Pulmonary artery endothelial cell (primary cell): ENCODE measurements at places on chromosomes 5 and 9. TPM values are rescaled to one million over a fixed set of nuclear protein-coding genes. Genes with fewer than 3 reads are reported as not detected.

DNA sequence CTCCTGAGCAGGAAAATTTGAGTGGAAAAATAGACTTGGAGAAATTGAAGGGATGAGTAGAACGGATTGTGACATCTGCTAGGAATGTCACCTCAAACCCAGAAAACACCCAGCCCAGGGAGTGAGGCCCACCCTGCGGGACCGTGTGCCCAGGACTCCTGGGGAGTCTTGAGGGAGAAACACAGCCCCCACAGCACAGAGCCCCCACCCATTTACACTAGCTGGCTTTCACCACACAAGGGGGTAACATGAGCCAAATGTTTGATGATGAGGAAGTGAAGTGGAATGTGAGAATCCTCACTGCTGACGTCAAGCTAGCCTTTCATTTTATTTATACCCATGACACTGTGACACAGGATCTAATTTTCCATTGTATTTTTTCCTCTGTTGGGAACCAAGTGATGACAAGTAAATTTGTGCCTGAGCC is 42.8 kb upstream of the PDE8B start:
- no peak for DNase-seq

The TMEM252 gene
- total RNA-seq: not detected in 2 replicates

DNA sequence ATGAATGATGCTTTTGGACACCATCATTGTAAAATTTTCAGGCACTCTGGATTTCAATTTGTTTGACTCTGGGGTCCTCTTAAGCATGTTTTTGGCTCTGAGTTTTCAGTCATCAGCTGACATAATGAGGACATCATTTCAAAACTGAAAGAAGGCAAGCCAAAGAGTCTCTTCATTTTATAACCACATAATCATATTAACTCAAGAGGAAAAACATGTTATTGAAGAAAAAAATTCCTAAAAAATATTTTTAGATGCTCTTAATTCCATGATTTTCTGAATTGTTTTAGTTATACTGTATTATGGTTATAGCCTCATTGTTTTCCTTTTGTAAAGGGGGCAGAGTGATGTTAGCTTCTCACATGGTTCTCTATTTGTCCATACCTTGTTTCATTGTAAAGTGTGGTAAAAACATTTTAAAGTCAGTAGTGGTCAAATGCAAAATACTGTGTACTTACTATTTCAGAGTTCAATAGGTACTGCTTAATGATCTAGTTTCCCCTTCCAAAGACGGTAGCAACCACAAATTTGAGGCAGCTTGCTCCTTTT is 472.1 kb downstream of the DMRT2 start:
- no peak for DNase-seq

GRCh38 chr5:149210968-149211490 is 60.6 kb upstream of the AFAP1L1 start:
- no peak for DNase-seq

GRCh38 chr5:107766439-107766838 is 95.7 kb upstream of the EFNA5 start:
- no peak for DNase-seq

- no peak for DNase-seq
Measured at GRCh38 chr5:28862137-28862859, 1823.9 kb upstream of the CDH9 start.

DNA sequence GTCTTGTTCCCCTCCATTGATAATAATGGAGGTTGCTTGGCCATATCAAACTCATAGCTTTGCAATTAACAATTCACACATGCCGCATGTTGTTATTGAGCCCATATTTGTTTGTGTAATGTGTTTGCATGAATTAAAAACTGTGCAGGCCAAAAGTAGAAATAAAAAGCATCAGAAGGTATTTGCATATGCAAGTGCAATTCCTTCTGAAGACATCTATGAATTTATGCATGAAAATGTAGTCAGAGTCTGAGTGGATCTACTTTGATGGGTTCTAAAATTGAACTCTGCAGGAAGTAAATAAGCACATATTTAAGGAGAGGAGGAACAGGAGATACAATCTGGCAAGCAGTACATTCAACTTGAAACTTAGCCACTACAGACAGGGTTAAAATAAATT is 1004.6 kb upstream of the WWC1 start:
- no peak for DNase-seq

DNA sequence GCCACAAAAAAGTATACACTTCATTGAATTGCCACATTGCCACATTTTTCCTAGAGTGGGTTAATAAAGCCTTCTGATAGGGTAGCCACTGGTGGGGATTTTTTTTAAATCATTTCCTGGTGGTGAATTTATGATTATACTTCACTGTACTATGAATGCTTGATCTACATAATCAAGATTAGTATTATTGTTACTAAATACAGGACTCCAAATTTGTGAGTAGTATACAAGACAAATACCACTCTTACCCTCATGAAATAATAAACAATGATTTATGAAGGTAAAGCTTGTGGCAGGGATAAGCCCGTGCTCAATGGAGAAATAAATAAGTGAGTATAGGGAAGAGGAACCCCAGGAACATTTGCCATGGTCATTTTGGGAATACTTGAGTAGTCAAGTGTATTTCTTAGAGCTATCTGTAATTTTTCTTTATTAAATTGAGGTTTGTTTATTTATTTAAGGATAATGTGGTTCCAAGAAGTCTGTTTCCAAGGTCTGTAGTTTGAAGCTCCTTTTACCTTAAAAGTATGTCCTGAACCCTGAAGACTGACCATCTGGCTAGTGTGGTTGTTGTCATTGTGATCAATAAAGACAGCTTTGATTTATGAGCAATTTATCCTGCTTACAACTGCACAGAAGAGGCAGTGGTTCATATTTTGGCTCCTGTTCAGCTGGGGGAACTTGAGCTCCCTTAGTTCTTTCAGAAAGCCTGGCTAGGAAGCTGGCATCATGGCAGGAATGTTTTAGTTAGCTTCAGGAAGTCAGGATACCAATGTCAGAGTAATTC is 118.6 kb downstream of the ZSWIM6 start:
- DNase-seq: peak; percentile 51

DNA sequence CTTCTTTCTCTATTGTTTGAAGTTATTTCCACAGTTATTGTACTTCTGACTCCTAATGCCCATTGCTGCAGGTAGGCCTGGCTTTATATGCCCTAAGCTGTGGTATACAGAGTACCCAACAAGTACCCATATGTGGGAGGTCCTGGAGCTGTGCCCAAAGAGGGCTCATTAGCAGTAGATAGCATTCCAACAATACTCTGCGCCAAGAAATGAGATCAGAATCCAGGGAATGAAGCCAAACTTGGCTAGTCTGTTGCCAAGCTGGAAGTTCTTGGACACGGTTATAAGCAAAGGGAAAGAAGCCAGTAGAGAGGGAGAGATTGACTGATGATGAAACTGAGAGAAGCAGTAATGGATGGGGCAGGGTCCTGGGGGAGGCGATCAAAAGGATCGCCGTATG is 29.7 kb upstream of the FAM169A start:
- peak; percentile 47 for DNase-seq

DNA sequence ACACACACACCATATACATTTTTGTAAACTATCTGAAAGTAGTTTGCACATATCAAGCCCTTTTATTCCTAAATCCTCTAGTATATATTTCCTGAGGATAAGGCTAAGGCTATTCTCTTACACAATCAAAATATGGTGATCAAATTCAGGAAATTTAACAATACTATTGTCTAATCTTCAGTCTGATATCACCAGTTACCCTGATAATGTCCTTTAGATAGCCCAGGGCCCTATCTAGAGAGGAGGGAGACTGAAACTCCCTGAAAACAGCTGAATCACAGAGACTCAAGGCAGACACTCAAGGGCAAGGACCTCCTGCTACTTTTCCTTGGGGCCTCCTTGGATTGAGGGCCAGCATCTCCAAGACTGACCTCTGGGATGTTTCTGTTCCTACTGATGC is 30.4 kb downstream of the PTTG1 start:
- DNase-seq: no peak

GRCh38 chr5:105993027-105993426 is 1677.7 kb downstream of the EFNA5 start:
- no peak for DNase-seq

DNA sequence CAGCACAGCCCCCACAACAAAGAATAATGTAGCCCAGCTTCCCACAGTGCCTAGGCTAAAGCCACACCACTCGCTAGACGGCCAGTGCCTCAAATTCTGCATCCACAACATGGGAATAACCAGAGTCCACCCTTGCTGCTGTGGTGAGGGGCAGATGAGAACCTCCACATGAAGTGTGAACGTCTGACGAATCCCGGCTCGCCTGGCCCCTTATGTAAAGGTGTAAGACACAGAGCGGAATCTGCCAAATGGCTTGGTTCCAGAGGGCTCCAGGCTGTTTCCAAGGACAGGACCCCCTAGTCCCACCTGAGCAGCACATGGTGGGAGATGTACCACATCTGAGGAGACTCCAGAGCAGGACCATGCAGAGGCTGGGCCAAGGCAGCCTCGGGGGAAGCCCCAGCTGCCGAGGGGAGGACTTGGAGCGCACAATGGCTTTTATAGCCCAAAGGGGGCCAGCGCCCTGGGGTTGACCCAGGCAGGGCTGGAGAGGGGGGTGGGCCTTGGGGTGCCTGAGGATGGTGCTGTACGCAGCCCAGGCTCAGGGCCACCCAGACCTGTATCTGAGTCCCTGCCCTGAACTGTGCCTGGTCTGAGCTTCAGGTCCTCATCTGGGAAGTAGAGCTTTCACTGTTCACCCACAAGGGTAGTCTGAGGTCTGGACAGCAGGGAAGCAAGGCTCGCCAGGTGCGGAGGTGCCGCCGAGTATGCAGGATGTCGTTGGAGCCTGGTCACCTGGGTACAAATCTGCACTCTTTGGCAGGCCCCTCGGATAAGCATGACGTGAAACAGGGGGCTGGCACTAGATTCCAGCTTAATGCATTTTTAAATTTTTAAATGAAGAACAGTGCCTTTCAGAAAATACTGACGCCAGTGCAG is 24.9 kb upstream of the SLC25A51 start:
- DNase-seq: no peak

The SLC25A2 gene
- total RNA-seq: 0.13 and 0.32 TPM in 2 replicates

DNA sequence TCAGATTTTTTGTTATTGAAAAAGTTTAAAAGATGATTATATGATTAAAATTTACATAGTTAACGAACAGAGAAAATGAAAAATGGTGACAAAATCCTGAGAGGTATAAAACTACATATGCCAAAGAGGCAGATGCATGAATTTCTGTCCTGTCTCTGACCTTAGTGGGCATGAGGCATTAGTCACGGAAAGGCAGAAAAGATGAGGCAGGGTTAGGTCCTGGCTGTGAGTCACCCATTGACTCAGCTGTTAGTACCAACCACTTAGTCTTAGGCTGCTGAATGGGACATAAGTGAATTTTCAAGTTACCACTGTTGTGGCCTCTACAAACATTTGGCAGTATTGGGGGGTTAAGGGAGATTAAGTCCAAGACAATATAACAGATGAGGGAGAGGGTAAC is 33.1 kb downstream of the RASA1 start:
- DNase-seq: peak; percentile 57

DNA sequence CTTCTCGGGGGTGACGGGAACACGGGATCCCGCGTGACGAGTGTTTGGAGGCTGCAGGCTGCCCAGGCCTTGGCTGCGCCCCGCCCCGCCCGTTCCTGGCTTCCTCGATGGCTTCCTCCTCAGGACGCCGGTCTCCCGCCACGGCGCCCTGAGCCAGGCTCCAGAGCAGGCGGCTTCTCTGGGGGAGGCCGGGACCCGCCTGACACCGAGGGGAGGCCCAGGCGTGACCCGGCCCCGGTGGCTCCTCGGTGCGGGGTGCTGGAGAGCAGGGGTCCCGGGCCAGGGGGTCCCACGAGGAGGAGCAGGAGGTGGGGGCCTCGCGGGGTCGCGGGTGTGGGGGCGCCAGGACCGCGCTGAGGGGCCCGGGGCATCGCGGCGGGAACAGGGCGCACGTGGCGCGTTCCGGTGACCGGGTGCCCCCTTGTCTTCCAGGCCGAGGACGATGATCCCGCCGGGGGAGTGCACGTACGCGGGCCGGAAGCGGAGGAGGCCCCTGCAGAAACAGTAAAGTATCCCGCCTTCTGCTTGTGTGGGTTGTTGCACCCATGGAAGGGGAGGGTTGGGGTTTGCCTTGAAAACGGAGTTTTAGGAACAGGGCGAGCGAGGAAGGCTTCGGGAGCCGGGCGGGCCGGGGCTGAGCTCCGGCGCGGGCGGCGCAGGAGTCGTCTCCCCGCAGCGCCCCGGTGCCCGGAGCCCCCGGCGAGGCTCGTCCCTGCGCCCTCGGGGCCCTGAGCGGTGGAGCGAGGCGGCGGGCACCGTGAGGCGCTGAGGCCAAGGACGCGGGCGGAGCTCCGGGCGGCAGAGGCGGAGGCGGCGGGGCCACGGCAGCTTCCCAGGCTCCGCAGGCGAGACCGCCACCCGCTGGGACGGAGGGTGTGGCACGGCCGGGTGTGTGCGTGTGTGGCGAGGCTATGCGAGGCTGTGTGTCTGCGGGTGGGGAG is 22.2 kb downstream of the AHRR start:
- DNase-seq: no peak

The TXN gene
- total RNA-seq: 273 and 296 TPM in 2 replicates

DNA sequence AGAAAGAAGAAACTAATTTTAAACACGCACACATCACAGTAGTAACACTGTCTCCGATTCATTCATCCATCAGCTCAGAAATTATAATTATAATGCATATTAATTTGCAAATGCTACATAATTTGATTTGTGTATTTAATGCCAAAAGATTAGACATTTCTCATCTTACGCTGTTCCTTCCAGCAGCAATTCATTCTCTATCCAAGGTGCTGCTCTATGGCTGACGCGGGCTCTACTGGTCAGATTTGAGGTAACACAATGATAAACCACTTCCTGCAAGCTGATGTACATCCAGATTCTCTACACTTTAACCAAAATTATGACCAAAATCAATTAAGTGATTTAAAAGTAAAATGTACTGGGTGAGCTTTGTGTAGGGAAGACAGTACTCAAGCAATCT is 77.9 kb upstream of the ICE1 start:
- DNase-seq: no peak

The ZFP37 gene
- 1.7 and 2.3 TPM in 2 replicates for total RNA-seq

The FAM169A gene
- 0.13 and 0.71 TPM in 2 replicates for total RNA-seq

DNA sequence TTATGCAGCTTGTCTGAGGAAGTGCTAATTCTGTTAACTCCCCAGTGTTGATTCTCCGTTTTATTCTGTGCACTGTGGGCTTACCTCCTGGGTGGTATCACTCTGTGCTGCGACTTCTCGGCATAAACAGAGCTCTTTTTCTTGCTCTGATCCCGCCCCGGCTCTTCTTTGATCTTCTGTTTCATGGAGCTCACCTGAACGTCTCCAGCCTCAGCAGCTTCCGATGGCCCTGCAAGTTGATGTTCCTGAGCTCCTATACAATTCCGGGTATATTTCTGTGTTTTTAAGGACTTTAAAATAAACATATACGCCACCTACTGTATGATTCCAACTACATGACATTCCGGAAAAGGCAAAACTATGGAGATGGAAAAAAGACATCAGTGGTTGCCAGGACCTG is 110.8 kb downstream of the TENT4A start:
- no peak for DNase-seq

- DNase-seq: peak; percentile 45
Measured at GRCh38 chr5:145775893-145776444, 59.2 kb downstream of the PRELID2 start.

The PTGS1 gene
- total RNA-seq: 14.4 and 28.7 TPM in 2 replicates
